ENCODE measurements at places on chromosomes 11 and 22. TPM values are rescaled to one million over a fixed set of nuclear protein-coding genes. Genes with fewer than 3 reads are reported as not detected.

- H3K36me3 ChIP-seq: no peaks in the 10 kb centered on the region
- no peaks in the 10 kb centered on the region for H3K27me3 ChIP-seq
- H3K27ac ChIP-seq: no peak overlapping the region
- DNase-seq: no peak
- H3K4me3 ChIP-seq: no peak overlapping the region
- H3K4me1 ChIP-seq: peaks cover 26% of the 10 kb centered on the region
These were observed 44.1 kb downstream of the MCM5 start for GRCh38 chr22:35443790-35444684.

DNA sequence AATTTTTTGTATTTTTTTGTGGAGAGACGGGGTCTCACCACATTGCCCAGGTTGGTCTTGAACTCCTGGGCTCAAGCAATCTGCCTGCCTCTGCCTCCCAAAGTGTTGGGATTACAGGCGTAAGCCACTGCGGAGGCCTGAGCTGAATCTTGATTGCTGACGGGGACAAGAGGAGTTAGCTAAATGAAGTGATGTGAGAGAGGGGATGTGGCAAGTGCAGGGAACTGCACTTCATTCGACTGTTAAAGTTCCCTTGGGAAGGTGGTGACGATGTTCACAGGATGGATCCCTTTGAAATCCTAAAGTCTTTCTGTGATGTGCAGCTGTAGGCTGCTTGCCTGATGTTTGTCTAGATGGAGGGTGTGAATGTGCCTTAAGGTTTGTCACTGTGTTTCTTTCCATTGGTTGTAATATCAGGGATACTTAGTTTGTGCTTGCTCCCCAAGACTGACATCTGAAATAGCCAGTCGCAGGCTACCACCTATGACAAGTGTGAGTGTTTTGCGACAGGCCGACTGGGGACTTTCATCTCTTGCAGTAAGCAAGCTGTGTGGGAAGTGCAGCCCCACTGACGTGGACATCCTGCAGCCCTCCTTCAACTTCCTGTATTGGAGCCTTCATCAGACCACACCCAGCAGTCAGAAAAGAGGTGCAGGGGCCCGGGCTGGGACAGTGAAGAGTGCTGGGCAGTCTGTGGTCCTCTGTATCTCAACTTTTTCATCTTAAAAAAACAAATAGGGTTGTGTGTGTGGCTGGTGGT is 19.6 kb upstream of the CCDC134 start:
- H3K27ac ChIP-seq: no peak overlapping the region
- H3K4me3 ChIP-seq: no peak overlapping the region
- no peaks in the 10 kb centered on the region for H3K4me1 ChIP-seq
- DNase-seq: no peak

DNA sequence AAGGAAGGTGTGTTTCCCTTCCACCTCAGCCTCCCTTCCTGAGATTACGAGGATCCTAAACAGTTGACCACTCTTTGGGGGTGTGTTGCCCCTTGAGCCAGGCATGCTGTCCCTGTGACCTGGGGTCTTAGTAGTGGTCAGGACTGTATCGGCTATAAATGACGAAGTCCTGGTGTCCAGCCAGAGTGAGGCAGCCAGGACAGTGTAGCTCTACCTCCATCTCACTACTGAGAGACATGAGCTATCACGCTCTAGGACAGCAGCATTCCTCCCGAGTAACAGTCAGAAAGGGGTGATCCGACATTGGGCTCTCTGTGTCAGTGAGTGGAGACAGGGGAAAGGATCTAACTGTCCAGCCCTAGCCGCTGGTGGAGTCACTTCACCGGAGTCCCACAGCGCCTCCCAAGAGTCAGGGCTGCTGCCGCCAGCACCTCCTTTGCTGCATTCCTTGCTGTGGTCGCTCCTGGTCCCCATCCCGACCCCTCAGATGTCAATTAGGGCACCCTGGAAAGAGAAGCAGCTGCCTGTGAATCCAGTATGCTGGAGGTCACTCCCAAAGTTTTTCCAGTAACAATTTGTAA is 3.3 kb upstream of the B3GNT6 start:
- DNase-seq: no peak
- H3K27me3 ChIP-seq: peaks cover 19% of the 10 kb centered on the region
- H3K4me3 ChIP-seq: no peak overlapping the region
- no peaks in the 10 kb centered on the region for H3K4me1 ChIP-seq
- no peak overlapping the region for H3K27ac ChIP-seq

- H3K27me3 ChIP-seq: peaks cover 27% of the 10 kb centered on the region
- no peak overlapping the region for H3K27ac ChIP-seq
- no peaks in the 10 kb centered on the region for H3K4me1 ChIP-seq
- H3K36me3 ChIP-seq: no peaks in the 10 kb centered on the region
- no peak overlapping the region for H3K4me3 ChIP-seq
These were observed 2.1 kb downstream of the HBD start for GRCh38 chr11:5232176-5232575.

- H3K27me3 ChIP-seq: no peaks in the 10 kb centered on the region
- DNase-seq: no peak
- no peak overlapping the region for H3K27ac ChIP-seq
- H3K4me3 ChIP-seq: no peak overlapping the region
These were observed 186.4 kb downstream of the BLID start for GRCh38 chr11:121929581-121929980.

- H3K27me3 ChIP-seq: no peaks in the 10 kb centered on the region
- no peaks in the 10 kb centered on the region for H3K4me1 ChIP-seq
- no peak overlapping the region for H3K27ac ChIP-seq
- no peak overlapping the region for H3K4me3 ChIP-seq
- DNase-seq: no peak
- H3K36me3 ChIP-seq: peaks cover 3% of the 10 kb centered on the region
These were observed 30.8 kb downstream of the TRMU start for GRCh38 chr22:46366327-46366731.

GRCh38 chr22:20205464-20205963 is 54.7 kb upstream of the CCDC188 start:
- peak overlapping the region; percentile 5 for H3K27ac ChIP-seq

MS4A4A gene
- total RNA-seq: not detected

C11orf21 gene
- total RNA-seq: not detected

IRAG1 gene
- 50.6 TPM for total RNA-seq

RCN1 gene
- 221 TPM for total RNA-seq

DMC1 gene
- total RNA-seq: 0.51 TPM

FAT3 gene
- total RNA-seq: 21.3 TPM

All from chondrocyte (in vitro differentiated cells).